IPS DF 6.9 (cell line): ENCODE measurements at places on chromosomes 5 and 9.

GRCh38 chr5:45533663-45534062, 162.5 kb downstream of the HCN1 start:
- no peak for DNase-seq

- no peak for DNase-seq
Measured at GRCh38 chr5:109256486-109256885, 153.3 kb downstream of the PJA2 start.

- DNase-seq = peak; percentile 5
Measured at GRCh38 chr5:101897914-101898313, 398.2 kb downstream of the SLCO4C1 start.

DNA sequence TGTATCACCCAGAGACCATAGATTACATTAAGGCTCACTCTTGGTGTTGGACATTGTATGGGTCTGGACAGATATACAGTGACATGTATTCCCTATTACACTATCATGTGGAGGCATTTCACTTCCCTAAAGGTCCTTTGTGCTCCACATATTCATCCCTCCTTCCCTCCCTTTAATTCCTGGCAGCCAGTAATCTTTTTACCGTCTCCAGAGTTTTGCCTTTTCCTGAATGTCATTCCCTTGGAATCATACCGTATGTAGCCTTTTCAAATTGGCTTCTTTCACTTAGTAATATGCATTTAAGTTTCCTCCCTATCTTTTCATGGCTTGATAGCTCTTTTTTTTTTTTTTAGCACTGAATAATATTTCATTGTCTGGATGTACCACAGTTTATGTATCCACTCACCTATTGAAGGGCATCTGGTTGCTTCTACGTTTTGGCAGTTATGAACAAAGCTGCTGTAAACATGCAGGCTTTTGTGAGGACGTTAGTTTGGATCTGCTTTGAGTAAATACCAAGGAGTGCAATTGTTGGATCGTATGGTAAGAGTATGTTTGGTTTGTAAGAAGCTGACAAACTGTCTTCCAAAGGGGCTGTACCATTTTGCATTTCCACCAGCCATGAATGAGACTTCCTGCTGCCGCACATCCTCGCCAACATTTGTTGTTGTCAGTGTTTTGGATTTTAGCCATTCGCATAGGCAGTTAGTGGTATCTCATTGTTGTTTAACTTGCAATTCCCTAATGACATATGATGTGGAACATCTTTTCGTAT, 122.1 kb upstream of the SMIM23 start:
- no peak for DNase-seq

- no peak for DNase-seq
Measured at GRCh38 chr5:73126957-73127356, 6.6 kb downstream of the TMEM171 start.

- DNase-seq = no peak
Measured at GRCh38 chr5:94689908-94690307, 71.4 kb downstream of the SLF1 start.

DNA sequence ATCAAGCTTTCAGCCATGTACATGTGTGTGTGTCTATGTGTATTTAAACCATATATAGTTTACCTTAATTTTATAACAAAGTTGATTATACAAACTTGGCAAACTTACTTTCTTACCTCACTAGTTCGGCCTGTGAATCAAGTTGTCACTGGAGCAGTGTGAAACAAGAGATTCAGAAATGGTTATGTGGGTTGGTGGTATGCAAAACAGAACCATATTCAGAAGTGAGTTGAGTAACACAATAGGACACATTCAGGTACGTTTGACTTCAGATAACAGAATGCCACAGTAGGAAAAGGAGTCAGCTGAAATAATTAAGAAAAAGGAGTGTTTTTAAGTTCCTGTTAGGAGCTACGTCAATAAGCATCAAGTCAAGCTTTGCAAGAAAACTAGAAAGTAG, 21.5 kb downstream of the XPA start:
- no peak for DNase-seq

DNA sequence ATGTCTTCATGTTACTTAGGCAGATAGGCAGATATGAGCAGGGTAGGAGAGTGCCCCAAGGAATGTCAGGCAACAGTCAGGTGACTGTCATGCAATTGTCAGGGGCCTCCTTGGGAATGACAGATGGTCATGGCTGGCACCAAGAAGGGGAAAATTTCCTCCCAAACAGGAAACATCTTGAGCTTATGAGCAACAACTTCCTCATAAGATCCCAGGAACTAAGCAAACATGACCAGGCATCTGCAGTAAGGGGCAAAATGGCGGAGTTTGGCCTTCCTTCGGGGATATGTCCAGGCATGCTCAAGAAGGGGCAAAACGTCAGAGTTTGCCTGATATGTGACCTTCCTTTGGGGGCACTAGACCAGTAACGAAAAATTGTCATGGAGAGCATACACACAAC, 591.8 kb downstream of the PDE4D start:
- no peak for DNase-seq

DNA sequence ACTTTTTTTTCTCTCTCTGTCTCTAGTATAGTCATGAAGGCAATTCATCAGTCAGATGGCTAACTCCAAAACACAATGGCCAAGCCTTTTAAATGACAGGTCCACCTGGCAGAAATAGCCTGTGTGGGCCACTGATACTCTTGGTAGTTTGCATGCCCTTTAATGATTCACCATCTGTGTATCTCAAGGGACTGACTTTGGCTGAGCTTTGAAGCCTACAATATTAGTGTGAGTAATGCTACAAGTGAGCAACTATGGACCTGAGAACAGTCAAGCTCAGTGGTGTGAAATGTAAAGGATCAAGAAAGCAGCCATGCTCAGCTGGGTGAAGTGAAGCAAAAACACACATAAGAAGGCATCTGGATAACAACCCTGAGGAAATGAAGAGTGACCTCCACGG, 506.9 kb downstream of the TLE1 start:
- DNase-seq = no peak

DNA sequence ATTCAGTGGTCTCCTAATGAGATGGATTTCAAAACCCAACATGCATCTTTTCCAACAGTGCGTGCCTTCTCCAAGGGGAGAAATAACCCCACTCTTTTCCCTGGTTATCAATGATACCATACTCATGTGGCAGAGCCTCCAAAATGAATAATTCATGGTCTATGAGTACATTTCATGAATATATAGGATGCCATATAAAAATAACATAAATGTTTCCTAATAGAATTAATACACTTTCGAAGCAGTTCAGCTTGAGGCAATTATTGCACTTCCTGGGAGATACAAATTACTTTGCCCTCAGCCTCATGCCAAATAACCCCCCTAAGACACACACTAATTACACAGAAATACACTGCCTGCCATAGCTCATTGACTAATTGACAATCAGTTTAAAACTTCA, 318.6 kb downstream of the ZSWIM6 start:
- DNase-seq = no peak

DNA sequence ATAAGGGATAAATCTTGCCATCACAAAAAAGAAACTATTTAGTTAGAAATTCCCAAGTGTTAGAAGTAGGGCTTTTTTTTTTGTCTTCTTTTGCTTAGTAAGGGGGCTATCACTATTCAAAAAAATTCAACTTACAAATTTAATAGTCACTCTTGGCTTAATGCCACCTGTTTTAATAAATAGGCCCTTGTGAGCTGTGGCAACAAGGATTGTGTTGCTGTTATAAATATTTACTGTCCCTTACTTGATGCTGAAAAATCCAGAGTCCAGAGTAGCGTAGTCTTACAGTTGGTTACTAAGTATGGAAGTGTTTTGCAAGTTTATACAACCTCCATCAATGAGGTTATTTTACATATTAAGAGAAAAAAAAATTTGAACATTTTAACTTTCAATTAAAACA, 21.4 kb upstream of the CEP78 start:
- no peak for DNase-seq

- no peak for DNase-seq
Measured at GRCh38 chr5:72130351-72130761, 23.1 kb downstream of the MAP1B start.

DNA sequence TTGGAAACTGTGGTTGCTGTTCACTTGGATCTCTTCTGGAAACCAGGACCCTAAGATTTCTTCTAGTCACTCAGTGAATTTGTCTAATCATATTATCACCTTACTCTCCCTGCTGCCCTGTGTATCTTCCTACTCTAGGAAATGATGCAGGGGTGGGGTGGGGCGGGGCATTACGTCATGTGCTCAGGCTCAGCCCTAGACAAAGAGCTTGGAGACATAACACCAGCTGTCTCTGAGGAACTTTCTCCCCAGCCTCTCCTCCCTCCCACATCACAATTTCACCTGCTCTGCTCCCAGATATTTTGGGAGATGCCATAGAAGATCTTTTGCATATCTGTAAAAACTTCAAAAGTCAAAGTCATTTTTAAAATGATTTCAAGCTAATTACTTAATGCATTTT, 470.4 kb downstream of the ZSWIM6 start:
- no peak for DNase-seq

GRCh38 chr5:168646335-168646734, 67.2 kb upstream of the PANK3 start:
- DNase-seq = no peak

DNA sequence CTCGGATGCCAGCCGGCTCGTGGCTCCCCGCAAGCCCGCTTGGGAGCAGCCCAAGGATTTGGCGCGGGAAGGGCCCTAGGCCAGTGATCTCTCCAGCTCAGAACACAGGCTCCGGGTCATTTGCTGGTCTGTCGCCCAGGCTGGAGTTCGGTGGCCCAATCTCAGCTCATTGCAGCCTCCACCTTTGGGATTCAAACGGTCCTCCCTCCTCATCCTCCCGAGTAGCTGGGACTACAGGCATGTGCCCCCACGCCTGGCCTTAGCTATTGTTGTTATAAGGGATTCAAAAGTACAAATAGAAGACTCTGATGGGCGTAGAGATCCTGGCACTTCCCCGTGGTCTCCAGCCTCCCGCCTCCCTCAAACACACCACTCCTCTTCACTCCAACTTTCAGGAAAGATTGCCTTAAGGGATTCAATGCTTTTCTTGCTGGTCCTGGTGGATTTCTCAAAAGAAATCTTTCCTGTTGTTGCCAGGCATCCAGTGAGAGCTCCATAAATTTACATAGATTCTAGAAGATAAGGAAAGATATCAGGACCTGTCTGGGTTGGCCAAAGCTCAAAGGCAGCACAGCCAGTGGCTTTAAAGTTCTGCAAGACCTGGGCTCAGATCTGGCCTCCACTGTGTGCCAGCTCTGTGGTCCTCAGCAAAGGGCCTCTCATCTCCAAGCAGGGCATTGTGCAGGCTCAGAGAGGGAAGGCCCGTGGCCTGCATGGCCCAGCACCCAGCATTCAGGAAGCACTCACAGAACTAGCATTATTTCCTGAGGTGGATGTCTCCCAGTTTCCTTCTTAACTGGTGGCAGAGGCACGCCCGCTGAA, 1.0 kb downstream of the AIF1L start:
- DNase-seq = no peak

DNA sequence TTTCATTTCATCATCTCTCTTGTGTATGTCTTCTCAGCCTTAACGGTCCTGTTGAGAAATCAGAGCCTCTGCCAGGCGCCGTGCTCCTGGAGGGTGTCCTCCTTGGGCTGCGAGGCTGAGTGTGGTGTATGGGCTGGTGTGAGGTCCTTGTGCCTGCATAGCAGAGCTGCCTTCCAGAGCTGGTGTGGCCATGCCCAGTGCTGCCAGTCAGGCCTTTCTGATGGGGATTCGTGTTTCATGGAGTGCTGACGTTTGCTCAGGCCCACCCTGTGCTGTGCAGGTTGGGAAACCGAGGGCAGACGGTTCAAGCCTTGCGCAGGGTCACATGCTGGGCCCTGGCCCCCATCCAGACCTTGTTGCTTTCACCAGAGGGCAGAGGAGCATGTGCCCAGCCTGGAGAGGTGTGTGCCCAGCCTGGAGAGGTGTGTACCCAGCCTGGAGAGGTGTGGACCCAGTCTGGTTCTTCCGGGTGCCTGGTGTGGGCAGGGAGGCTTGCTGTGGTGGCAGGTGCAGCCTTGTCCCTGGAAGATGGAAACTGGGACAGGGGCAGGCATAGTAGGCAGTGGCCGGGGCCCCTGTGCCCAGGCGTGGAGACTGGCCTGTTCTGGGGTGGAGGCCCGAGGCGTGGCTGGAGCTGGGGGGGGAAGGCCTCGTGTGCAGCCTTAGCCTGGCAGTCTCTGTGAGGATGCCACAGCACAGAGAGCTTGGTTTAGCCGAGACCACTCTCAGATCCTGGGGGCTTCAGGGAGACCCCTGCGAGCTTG, 84.0 kb downstream of the RXRA start:
- no peak for DNase-seq

DNA sequence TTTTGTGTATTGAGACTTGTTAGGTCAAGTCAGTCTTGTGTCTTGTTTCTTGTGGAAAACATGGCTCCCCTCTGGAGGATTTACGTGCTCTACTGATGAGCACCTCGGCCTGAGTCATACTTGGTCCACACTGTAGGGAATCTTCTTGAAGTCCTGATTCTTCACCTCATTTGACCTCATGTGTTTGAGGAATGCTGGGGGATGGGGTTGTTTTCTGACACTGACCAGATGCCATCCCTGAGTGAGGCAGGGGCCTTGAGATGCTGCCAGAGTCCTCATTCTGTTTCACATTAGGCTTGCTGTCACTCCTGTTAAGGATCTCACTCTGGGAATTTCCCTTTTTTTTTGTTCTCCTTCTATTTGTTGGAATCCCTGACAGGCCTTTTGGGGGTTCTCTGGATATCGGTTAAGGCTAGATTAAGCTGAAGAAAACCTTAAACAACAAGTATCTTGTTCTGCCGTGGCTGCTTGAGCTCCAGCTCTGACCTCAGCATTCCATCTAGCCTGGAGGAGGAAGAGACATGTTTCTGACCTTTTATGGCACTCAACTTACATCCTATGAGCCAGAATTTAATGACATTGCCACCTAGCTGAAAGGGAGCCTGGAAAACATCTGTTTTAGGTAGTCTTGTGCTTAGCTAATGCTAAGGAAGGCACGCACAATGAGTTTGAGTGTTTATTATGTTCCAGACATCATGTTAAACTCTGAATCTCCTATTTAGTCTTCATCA, 20.6 kb downstream of the TCOF1 start:
- DNase-seq = no peak

DNA sequence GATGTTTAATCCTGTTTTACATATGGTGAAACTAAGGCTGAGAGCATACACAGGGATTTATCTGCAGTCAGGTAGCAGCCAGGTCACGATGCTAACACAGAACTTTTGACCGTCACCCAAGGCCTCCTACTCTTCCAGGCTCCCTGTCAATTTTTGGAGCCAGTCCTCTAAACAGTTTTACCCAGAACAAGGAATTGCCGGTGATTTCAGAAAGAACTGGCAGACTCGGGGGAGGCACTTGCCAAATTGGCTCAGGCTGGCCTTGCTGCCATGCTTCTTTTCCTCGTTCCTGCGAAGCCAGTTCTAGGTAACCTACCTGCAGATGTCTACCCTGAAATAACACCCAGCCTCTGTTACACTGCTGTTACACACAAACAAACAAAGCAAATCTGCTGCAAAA, 21.2 kb downstream of the GRIA1 start:
- no peak for DNase-seq

GRCh38 chr5:174903172-174903732, 178.9 kb downstream of the MSX2 start:
- DNase-seq = no peak

- no peak for DNase-seq
Measured at GRCh38 chr5:80231693-80232092, 24.2 kb downstream of the SERINC5 start.

GRCh38 chr5:41683181-41683580, 172.8 kb upstream of the PLCXD3 start:
- no peak for DNase-seq

- no peak for DNase-seq
Measured at GRCh38 chr9:93024986-93025630, 33.4 kb upstream of the SUSD3 start.
